ENCODE measurements at places on chromosomes 5 and 9. TPM values are rescaled to one million over a fixed set of nuclear protein-coding genes. Genes with fewer than 3 reads are reported as not detected.

DNA sequence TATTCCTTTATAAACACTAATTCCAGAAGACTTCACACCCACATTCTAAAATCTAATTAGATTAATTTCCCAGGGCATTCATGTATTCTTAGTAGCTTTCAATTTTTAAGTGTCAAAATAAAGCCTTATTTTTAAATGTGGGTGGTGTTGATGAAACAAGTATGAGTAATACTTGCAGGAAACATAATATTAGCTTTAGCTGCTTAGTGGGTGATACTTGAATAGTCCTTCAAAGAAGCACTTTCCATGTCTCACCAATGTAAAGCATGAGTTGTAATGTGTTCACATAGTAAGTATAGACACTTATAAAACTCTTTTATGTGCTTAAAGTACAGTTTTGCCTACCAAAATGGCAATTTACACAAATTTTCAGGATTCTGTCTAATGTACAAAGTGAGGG lies 6.9 kb downstream of the FNBP1 start:
- no peak for DNase-seq

GRCh38 chr5:122183098-122183787 lies 53.9 kb downstream of the ZNF474 start:
- DNase-seq = peak; percentile 56

DNA sequence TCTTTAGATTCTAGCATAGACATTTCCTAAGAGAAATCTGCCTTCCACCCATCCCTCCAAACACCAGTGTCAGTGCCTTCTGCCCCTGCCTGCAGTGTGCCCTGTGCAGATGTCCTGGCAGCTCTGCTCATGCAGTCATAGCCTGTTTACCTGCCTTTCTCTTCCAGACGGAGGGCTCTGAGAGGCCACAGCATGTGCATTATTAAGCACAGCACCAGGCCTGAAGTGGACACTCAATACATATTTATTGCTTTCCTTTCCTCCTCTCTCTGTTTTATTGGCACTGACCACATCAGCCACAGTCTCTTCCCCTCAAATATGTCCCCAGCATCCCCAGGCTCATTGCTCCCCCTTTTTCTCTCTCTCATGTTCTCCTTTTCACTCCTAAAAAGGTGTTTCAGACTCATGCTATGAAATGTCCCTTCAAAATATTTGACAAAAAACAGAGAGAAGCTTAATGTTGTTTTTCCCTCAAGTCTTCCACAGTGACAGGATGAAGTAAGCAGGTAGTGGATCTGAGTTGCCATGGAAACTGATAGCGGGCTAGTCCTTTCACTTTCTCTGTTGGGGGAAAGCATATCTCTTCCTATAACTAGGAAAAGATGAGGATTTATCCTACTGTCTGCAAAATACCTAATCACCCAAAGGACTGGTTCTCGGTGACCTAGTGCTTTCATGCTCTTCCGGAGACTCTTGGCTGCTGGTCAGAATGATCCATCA lies 100.9 kb downstream of the ATP10B start:
- DNase-seq = no peak

- no peak for DNase-seq
Measured at GRCh38 chr9:88949425-88949824, 41.8 kb upstream of the S1PR3 start.

GRCh38 chr9:130523921-130524320 lies 55.5 kb upstream of the FUBP3 start:
- DNase-seq = no peak

Gene SNCAIP
- 16.5 TPM for total RNA-seq

Gene SERF1A
- 29.0 TPM for total RNA-seq

Gene SLC46A2
- 1.3 TPM for total RNA-seq

Gene ADAMTS19
- not detected for total RNA-seq

Gene RNF130
- total RNA-seq = 170 TPM

All from omental fat pad (tissue), 4 donors.